ENCODE measurements at places on chromosomes 7 and 10. TPM values are rescaled to one million over a fixed set of nuclear protein-coding genes. Genes with fewer than 3 reads are reported as not detected.

GRCh38 chr10:118621304-118621942, 26.0 kb upstream of the PRLHR start:
- no peaks in the 10 kb centered on the region for H3K36me3 ChIP-seq
- H3K27me3 ChIP-seq: no peaks in the 10 kb centered on the region

- no peaks in the 10 kb centered on the region for H3K27me3 ChIP-seq
- H3K36me3 ChIP-seq: no peaks in the 10 kb centered on the region
- no peaks in the 10 kb centered on the region for H3K4me1 ChIP-seq
- DNase-seq: no peak
- no peak overlapping the region for H3K27ac ChIP-seq
These were observed 140.2 kb downstream of the AUTS2 start for GRCh38 chr7:69738396-69738951.

- no peaks in the 10 kb centered on the region for H3K27me3 ChIP-seq
- H3K36me3 ChIP-seq: no peaks in the 10 kb centered on the region
- H3K4me3 ChIP-seq: no peak overlapping the region
These were observed 8.3 kb downstream of the ADD3 start for GRCh38 chr10:110016039-110016438.

H2AZ2 gene
- 113 TPM for total RNA-seq

DNA sequence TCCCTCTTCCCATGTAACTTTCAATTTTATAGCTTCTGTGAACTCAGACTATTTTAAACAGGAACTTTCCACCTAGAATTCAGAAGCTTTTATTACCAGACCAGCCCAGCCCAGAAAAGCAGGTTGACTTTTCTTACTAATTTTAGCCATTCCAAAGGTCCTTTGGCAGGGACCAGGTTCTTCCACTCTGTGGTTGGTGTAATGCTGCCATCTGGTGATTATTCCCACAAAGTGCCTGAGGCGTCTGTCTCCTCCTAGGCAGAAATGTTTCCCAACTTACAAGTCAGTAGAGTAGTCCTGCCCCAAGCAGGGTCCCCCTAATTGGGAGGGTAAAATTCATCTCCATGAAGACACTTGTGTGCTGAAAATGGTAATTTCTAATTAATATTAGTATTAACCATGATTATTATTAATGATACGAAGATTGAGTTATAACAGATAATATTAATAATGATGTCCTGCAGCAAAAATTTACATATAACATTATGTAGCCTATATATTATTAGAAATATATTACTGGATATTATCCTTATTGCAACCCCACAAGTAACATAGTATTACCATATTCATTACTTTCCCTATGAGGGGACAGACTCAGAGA, 53.0 kb upstream of the PPP1R17 start:
- H3K36me3 ChIP-seq: no peaks in the 10 kb centered on the region
- H3K27ac ChIP-seq: no peak overlapping the region
- H3K27me3 ChIP-seq: no peaks in the 10 kb centered on the region
- no peak overlapping the region for H3K4me3 ChIP-seq

- no peak for DNase-seq
- no peak overlapping the region for H3K4me3 ChIP-seq
- no peaks in the 10 kb centered on the region for H3K36me3 ChIP-seq
- H3K27me3 ChIP-seq: no peaks in the 10 kb centered on the region
These were observed 254.3 kb upstream of the CACNA2D1 start for GRCh38 chr7:82697897-82698296.

DNA sequence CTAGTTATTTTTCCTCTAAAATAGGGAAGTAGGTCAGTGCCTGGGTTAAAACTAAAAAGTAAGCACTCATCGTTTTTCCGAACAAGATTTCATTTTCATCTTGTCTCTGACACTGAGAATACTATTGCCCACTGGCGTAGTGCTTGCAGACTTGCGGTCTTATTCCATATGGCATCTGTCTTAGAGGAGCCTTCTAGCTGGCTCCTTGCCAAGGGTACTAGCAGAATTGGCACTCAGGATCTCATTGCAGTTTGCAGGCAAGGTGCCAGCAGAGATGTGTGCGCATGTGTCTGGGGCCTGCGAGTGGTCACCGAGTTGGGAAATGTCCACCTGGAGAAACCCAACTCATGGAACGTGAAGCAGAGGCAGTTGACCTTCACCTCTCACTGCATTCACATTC, 143.4 kb downstream of the CELF2 start:
- H3K27me3 ChIP-seq: no peaks in the 10 kb centered on the region
- DNase-seq: peak; percentile 66
- H3K4me1 ChIP-seq: peaks cover 8% of the 10 kb centered on the region
- H3K4me3 ChIP-seq: no peak overlapping the region

DNA sequence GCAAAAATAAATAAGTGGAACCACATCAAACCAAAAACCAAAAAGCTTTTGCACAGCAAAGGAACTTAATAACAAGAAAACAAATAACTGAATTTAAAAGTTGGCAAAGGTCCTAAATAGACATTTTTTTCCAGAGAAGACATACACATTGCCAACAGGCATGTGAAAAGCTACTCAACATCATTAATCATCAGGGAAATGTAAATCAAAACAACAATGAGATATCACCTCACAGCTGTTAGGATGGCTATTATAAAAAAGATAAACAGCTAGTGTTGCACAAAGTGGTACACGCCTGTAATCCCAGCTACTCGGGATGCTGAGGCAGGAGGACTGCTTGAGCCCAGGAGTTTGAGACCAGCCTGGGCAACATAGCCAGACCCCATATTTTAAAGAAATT, 2.2 kb upstream of the SUN3 start:
- no peak for DNase-seq
- no peaks in the 10 kb centered on the region for H3K36me3 ChIP-seq
- peaks cover 6% of the 10 kb centered on the region for H3K4me1 ChIP-seq
- H3K4me3 ChIP-seq: no peak overlapping the region
- H3K27ac ChIP-seq: no peak overlapping the region
- peaks cover 23% of the 10 kb centered on the region for H3K27me3 ChIP-seq

All from left lung (tissue), 14 donors.